CD8-positive, alpha-beta memory T cell (primary cell): ENCODE measurements at places on chromosomes 7 and 10. TPM values are rescaled to one million over a fixed set of nuclear protein-coding genes. Genes with fewer than 3 reads are reported as not detected.

DNA sequence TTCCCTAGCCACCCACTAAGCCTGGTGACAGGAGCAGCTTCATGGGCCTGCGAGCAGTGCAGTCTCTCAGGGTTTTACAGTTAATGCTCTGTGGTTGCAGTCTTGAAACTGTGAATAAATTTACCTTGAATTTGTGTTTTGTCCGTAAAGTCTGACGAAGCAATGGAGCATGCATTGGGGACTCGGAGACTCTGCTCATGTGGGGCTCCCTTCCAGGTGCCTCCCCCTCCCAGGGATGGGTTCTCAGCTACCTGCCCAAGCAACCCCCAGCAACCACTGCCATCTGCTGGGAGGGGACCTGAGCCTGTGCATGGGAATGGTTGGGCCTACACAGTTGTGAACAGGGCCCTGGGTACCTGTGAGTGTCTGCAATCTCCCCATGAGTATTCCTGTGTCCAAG lies 36.3 kb upstream of the IKZF1 start:
- DNase-seq = no peak
- H3K4me3 ChIP-seq = peak overlapping the region; percentile 54
- peak overlapping the region; percentile 22 for H3K27ac ChIP-seq
- peaks cover 98% of the 10 kb centered on the region for H3K4me1 ChIP-seq

DNA sequence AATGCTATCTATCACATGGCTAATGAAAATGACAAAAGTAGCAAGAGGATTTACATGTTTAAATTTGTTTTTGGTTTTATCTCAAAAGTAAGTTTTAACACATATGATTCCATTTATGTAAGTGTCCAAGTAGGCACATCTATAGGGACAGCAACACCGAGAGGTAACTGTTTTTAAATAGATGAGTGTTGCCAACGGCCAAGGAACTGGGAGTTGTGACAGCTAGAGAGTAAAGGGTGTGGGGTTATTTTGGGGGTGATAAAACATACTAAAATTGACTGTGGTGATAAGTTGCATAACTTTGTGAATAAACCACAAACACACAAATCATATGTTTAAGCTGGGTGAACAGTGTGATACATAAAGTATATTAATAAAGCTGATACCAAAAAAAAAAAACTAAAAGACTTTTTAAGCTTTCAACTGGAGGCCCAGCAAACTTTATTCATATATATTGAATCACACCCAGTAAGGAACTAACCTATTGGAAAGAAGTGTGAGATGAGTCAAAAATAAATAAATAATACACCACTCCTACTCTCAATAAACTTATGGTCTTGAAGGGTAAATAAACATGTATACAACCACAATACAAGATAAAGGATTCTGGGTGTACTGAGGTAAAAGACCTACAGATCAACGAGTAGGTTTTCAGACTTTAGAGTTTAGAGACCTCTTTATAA lies 33.0 kb downstream of the LRRC72 start:
- no peaks in the 10 kb centered on the region for H3K27me3 ChIP-seq
- H3K4me1 ChIP-seq = peaks cover 15% of the 10 kb centered on the region
- H3K4me3 ChIP-seq = no peak overlapping the region
- no peaks in the 10 kb centered on the region for H3K36me3 ChIP-seq
- DNase-seq = no peak
- H3K27ac ChIP-seq = no peak overlapping the region

DNA sequence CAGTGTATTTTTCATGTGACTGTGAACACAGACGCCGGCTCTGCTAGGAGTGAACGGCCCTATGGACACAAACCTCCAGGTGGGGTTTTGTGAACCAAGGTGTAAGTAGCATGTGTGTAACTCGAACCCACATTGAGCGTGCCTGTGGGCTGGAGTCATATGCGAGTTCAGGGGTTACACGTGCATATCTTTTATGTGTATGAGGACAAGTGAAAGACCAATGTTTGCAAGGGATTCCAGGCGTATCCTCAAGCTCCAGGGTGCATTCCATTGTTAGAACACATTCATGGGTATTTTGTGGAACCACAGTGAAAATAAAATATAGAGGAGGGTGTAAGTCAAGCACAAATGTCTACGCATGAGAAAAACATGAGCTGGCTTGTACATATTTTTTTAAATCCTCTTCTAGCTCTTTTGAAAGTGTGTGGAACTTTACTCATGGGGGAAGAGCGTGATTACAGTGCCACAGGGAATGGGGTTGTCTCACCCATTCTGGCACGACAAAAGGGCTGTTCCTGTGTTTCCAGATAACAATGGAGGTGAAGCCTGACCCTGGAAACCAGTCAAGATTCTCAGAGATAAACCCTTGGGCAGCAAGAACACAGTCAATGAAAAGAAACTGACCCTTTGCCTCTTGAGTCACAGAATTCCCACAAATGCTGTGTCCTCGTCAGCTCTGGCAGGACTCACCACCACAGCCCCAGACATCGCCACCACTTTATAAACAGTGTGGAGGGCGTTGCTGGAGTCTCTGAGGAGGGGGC lies 37.0 kb upstream of the GOT1 start:
- H3K27me3 ChIP-seq = peaks cover 7% of the 10 kb centered on the region
- H3K4me3 ChIP-seq = no peak overlapping the region
- H3K36me3 ChIP-seq = no peaks in the 10 kb centered on the region
- DNase-seq = no peak
- no peak overlapping the region for H3K27ac ChIP-seq
- H3K4me1 ChIP-seq = no peaks in the 10 kb centered on the region

GRCh38 chr7:27174874-27175625 lies 930 bp upstream of the HOXA10 start:
- peaks cover 32% of the 10 kb centered on the region for H3K4me1 ChIP-seq
- DNase-seq = no peak
- H3K27ac ChIP-seq = no peak overlapping the region
- H3K36me3 ChIP-seq = no peaks in the 10 kb centered on the region
- no peak overlapping the region for H3K4me3 ChIP-seq

DNA sequence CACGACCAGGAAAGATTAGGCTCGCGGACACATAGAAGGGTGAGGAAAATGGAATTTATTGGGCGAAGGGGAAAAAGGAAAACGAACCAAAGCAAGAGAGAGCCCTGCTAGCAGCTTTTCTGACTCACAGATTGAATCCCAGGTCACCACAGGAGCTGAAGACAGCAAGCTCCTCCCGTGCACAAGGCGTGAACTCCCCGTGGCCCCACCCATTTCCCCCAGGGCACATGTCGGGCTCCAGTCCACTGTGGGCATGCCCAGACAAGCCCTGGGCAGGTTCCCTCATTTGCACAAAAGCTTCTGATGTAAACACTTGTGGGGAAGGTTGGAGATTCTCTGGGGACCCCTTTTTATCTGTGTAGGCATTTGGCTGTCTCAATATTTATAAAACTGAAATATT lies 582.4 kb downstream of the SUGCT start:
- H3K4me1 ChIP-seq = no peaks in the 10 kb centered on the region
- DNase-seq = no peak
- H3K27ac ChIP-seq = no peak overlapping the region
- H3K36me3 ChIP-seq = no peaks in the 10 kb centered on the region

DNA sequence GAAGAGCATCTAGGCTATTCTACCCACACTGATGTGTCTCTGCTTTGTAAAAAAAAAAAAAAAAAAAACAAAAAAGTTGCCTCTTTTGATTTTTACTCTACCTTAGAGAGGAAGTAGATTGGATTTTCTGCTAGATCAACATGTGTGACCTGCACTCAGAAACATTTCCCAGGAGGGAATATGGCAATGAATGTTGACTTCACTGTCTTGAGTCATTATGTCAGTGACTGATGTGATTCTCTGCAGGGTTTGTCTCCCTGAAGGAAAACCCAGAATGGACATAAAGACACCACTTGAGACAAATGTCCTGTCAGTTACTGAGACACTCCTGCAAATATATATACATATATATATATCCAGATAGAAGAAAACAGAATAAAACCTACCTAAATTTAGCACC lies 370.3 kb downstream of the BMPER start:
- H3K4me1 ChIP-seq = no peaks in the 10 kb centered on the region
- no peak overlapping the region for H3K4me3 ChIP-seq
- H3K27ac ChIP-seq = no peak overlapping the region
- no peaks in the 10 kb centered on the region for H3K36me3 ChIP-seq

- H3K4me1 ChIP-seq = no peaks in the 10 kb centered on the region
- no peak overlapping the region for H3K27ac ChIP-seq
- no peak overlapping the region for H3K4me3 ChIP-seq
- H3K36me3 ChIP-seq = no peaks in the 10 kb centered on the region
- peaks cover 5% of the 10 kb centered on the region for H3K27me3 ChIP-seq
- no peak for DNase-seq
Measured at GRCh38 chr7:155405399-155406318, 52.3 kb upstream of the EN2 start.

DNA sequence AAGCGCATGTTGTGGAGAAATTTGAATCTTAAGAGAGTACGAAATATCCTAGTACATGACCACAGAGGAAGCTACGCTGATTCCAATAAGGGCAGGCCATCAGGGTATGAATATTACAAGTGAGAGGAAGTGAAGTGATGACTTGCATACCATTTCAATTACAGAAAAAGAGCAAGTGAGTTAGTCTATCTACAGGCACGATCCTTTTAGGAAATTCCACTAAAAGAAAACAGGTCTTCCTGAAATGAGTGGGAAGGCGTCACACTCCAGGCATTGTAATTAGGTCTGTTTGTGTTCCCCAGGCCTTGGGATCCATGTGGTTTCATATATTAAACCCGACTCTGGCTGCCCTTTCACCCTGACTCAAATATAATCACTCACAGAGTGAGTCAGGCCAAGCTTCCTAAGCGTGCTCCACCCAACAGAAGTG lies 152.5 kb downstream of the SEMA3A start:
- H3K4me1 ChIP-seq = no peaks in the 10 kb centered on the region
- H3K36me3 ChIP-seq = no peaks in the 10 kb centered on the region
- H3K27me3 ChIP-seq = no peaks in the 10 kb centered on the region
- no peak overlapping the region for H3K27ac ChIP-seq

DNA sequence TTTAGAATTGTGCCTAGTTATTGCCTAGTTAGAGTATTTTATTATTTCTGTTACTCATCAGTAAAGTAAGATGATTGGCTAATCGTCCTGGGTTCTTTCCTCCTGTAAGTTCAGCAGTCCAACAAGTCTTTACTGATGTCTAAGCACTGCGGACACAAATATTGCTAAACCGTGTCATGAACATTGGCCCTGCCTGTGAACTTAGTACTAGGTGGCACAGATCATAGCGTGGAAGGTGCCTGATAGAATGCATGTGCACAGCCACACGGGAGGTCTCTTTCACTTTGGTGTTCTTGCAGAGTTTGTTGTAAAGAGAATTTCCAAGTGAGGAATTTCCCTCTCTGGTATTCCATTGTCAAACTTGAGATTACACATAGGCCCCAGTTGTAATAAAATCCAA lies 38.0 kb downstream of the RBM33 start:
- no peak overlapping the region for H3K27ac ChIP-seq
- no peak for DNase-seq
- peaks cover 12% of the 10 kb centered on the region for H3K36me3 ChIP-seq
- H3K4me1 ChIP-seq = peaks cover 15% of the 10 kb centered on the region
- no peaks in the 10 kb centered on the region for H3K27me3 ChIP-seq

- no peak overlapping the region for H3K4me3 ChIP-seq
- no peak for DNase-seq
- no peak overlapping the region for H3K27ac ChIP-seq
- no peaks in the 10 kb centered on the region for H3K27me3 ChIP-seq
- no peaks in the 10 kb centered on the region for H3K36me3 ChIP-seq
- H3K4me1 ChIP-seq = peaks cover 28% of the 10 kb centered on the region
Measured at GRCh38 chr10:50538555-50539398, 85.0 kb downstream of the SGMS1 start.

DNA sequence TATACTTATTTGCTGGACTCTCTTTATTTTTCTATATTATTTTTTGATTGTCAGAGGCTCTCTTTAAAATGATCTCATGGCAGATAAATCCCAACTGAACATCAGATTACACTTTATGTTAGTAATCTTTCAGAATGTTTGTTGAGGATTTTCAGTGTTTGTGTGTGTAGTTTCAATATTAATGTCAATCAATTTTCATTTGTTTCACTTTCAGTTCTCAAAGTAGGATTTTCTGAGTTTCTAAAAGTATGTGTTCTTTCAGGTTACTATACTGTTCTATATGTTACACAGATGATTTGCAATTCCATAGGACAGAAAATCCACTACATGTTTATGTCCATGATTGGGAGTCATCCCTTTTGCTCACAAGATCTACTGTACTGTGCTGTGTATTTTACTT lies 311.9 kb upstream of the POT1 start:
- no peak for DNase-seq
- H3K27me3 ChIP-seq = no peaks in the 10 kb centered on the region
- H3K27ac ChIP-seq = no peak overlapping the region
- H3K4me3 ChIP-seq = no peak overlapping the region

DNA sequence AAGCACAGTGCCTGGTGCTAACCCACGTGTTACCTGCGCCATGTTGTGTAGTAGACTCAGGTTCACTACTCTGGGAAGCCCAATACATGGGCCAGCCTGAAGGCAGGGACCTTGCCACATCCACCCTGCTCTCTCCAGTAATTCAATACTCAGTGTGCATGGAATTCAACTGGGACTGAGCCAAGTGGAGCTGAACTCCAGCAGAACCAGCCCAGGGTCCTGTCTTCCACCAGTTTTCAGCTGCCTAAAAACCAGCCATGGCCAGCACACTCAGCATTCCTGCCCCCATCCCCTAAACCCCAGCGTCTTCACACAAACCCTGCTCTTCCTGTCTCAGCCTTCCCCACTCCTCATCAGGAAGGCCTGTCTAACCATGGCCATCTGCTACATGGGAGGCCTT lies 15.4 kb downstream of the FGF8 start:
- H3K4me1 ChIP-seq = no peaks in the 10 kb centered on the region
- DNase-seq = no peak

DNA sequence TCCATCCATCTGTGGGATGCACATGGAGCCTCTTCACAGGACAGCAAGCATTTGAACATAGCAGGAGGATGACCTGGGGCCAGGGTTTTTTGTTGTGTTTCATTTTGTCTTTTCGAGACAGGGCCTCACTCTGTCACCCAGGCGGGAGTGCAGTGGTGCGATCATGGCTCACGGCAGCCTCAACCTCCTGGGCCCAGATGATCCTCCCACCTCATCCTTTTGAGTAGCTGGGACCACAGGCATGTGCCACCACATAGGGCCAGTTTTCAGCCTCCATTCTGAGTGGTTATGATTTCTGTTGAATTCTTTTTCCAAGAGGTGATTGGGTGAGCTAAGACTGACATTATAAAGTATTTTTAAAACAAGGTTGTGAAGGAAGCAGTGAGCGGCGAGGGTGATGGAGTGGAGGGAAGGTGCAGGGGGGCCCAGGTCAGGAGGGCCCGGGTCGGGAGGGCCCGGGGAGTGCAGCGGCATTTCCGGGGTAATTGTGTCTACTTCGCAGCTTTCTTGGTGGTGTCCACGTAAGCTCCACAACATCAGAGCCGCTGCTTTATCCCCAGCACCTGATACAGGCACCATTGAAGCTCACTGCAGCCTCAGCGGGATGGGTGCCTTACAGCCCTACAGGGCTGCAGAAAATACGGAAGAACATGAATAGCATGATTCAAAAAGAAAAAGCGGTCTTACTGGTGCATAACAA lies 12.0 kb upstream of the LARP4B start:
- no peaks in the 10 kb centered on the region for H3K36me3 ChIP-seq
- no peak for DNase-seq
- no peak overlapping the region for H3K4me3 ChIP-seq
- no peak overlapping the region for H3K27ac ChIP-seq
- H3K4me1 ChIP-seq = peaks cover 11% of the 10 kb centered on the region
- no peaks in the 10 kb centered on the region for H3K27me3 ChIP-seq

Gene HHEX
- total RNA-seq = not detected

Gene SEMA3A
- not detected for total RNA-seq

Gene GSTO2
- 1.1 TPM for total RNA-seq

Gene LIPF
- not detected for total RNA-seq

Gene NOS3
- total RNA-seq = 9.9 TPM

Gene TMEM72
- not detected for total RNA-seq

Gene SLC26A5
- total RNA-seq = not detected

Gene HKDC1
- not detected for total RNA-seq
